Activated naive CD8-positive, alpha-beta T cell treated with anti-CD3 and anti-CD28 coated beads, Interleukin-2, amount 10 ng/mL, durations not matched to agents 7 days and 5 days (primary cell): ENCODE measurements at places on chromosomes 4 and X. TPM values are rescaled to one million over a fixed set of nuclear protein-coding genes. Genes with fewer than 3 reads are reported as not detected.

Gene MCTS1
- total RNA-seq: 42.1 TPM

Gene ARMCX4
- 4.3 TPM for total RNA-seq

Gene TREX2
- 3.1 TPM for total RNA-seq

Gene LEF1
- 309 TPM for total RNA-seq

Gene SNCA
- total RNA-seq: 2.8 TPM

GRCh38 chr4:47519239-47519883 is 34.3 kb downstream of the ATP10D start:
- no peak for DNase-seq

- DNase-seq: no peak
These were observed 343.5 kb downstream of the IDS start for GRCh38 chrX:149161435-149162088.

DNA sequence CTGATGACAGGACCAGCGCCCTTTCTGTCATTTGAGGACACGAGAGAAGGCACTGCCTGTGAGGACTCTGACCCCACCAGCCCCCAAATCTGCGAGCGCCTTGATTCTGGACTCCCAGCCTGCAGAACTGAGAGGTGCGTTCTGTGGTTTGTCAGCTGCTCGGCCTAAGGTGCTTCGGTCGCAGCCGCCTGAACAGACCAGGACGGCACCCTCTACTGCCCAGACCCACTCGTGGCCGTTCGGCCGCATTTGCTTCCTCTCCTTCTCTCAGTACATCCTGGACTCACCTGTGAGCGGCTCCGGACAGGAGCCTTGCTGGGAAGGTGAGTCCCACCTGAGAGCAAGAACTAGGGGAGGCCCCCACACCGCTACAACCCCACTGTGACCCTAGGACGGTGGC is 8.5 kb downstream of the PCGF3 start:
- no peak for DNase-seq

GRCh38 chr4:7909463-7910262 is 30.0 kb downstream of the AFAP1 start:
- no peak for DNase-seq

GRCh38 chr4:150217808-150218207 is 139.6 kb downstream of the DCLK2 start:
- no peak for DNase-seq

DNA sequence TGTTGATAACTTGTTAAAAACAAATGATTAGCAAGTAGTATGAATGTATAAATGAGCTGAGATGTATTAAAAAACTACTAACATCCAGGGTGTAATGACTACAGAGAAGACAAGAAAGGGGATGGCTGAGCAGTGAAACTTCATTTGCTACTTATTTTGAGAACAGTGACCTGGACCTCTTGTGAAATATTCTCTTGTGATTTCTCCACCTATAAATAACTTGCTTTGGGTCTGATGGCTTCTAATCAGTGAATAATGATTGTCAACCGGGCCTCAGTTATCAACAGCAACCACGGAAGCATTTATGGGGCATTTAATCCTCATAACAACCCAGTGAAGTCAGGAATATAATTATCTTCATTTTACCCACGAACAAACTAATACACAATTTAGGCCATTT is 154.2 kb upstream of the HAND2 start:
- no peak for DNase-seq

- no peak for DNase-seq
These were observed 403.7 kb downstream of the MID1IP1 start for GRCh38 chrX:39204945-39205344.

DNA sequence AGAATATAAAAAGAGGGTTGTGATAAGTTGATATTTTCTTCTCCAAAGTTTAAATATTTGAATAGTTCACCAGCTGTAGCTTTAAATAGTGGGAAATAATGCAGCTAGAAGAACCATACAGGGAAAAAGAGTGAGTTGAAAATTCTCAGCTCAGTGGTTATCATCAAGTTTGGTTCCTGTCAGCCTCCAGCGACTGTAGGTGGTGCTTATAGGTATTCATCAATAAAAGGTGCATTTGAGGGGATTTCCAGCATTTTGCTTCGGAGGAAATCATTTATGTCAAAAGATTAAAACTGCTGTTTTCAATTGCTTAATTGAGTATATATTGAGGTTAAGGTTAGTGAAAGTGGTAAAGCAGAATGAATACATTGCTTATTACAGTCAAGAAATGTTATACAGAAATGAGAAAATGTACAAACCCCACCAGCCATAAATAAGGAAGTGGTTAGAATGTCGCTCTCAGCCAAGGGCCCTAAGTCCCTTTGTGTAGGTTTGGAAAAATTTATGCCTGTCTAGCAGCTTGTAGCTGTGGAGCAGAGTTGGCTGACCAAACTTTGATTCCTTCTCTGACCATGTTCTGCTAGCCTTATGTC is 532.9 kb upstream of the FTHL17 start:
- DNase-seq: no peak

- no peak for DNase-seq
These were observed 71.5 kb downstream of the PLS3 start for GRCh38 chrX:115632455-115632854.

- no peak for DNase-seq
These were observed 32.0 kb upstream of the ANXA5 start for GRCh38 chr4:121728798-121729226.

- no peak for DNase-seq
These were observed 381.7 kb downstream of the STPG2 start for GRCh38 chr4:97761445-97762114.

GRCh38 chr4:38902695-38903094 is 35.1 kb downstream of the FAM114A1 start:
- DNase-seq: no peak

DNA sequence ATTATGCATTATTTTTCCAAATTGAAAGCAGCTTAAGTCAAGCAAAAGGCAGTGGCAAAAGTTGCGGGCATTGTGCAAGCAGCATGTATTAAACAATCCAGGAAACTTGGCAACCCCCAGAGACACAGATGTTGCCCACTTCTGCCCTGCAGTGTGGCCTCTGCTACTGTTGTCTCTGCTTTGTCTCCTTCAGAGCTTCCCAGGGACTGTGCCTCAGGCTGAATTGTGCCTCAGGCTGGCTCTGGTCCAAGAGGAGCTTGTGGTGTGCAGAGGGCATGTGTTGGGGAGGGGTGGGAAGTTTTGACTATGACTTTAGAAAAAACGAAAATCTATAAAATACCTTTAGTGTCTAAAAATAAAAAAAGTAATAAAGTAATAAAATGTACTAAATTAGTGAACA is 201.4 kb downstream of the CCSER1 start:
- DNase-seq: no peak
